Muscle of leg (tissue), 16 donors: ENCODE measurements at places on chromosomes 5 and 9. TPM values are rescaled to one million over a fixed set of nuclear protein-coding genes. Genes with fewer than 3 reads are reported as not detected.

CHSY3 gene
- total RNA-seq: 6.3 TPM

CYLC2 gene
- not detected for total RNA-seq

POU5F2 gene
- total RNA-seq: 0.89 TPM

GZMA gene
- total RNA-seq: 0.75 TPM

PAEP gene
- not detected for total RNA-seq

HAUS6 gene
- 10.9 TPM for total RNA-seq

TPRN gene
- 4.6 TPM for total RNA-seq

IQGAP2 gene
- 17.2 TPM for total RNA-seq

CCDC152 gene
- 1.3 TPM for total RNA-seq

IRX2 gene
- 0.18 TPM for total RNA-seq

SLC36A3 gene
- not detected for total RNA-seq

GALNT12 gene
- total RNA-seq: 2.7 TPM

CCL27 gene
- total RNA-seq: 0.31 TPM

- peaks cover 19% of the 10 kb centered on the region for H3K4me1 ChIP-seq
- H3K27ac ChIP-seq: no peak overlapping the region
- peaks cover 26% of the 10 kb centered on the region for H3K27me3 ChIP-seq
- H3K36me3 ChIP-seq: no peaks in the 10 kb centered on the region
- H3K4me3 ChIP-seq: no peak overlapping the region
Measured at GRCh38 chr5:180641566-180641900, 7.9 kb downstream of the FLT4 start.

- H3K27me3 ChIP-seq: peaks cover 34% of the 10 kb centered on the region
- H3K36me3 ChIP-seq: no peaks in the 10 kb centered on the region
- H3K27ac ChIP-seq: peak overlapping the region; percentile 17
- peaks cover 22% of the 10 kb centered on the region for H3K4me1 ChIP-seq
- peak overlapping the region; percentile 68 for H3K4me3 ChIP-seq
- DNase-seq: no peak
Measured at GRCh38 chr9:114503522-114504340, 1.5 kb downstream of the WHRN start.

- no peaks in the 10 kb centered on the region for H3K27me3 ChIP-seq
- DNase-seq: no peak
- no peaks in the 10 kb centered on the region for H3K36me3 ChIP-seq
- peaks cover 29% of the 10 kb centered on the region for H3K4me1 ChIP-seq
Measured at GRCh38 chr9:91098203-91098850, 263.4 kb downstream of the AUH start.

DNA sequence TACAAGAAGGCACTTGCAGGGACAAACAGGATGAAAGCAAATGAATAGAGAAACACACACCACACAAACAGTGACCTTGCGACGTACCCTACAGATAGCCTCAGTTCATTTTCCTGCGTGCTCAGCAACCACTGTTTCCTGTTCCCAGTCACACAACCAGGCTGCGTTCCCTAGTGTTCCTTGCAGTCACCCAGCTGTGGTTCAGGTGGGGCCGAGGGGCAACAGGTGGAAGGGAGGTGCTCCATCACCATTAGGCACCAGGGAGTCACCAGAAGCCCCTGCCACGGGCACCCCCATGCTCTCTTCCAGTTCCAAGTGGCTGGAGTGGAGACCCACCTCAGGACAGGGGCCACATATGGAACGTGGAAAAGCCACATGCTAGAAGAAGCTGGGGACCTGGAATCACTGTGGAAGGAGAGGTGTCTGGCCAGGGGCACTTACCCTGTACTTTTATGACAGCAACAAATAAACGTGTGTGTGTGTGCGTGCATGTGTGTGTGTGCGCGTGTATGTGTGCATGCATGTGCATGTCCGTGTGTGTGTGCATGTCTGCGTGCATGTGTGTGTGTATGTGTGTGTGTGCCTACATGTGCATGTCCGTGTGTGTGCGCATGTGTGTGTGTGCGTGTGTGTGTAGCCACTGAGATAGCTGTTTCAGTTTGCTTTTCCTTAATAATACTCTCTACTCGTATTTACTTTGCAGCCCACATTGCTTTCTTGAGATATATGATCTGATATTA lies 18.8 kb upstream of the FCN2 start:
- H3K4me1 ChIP-seq: peaks cover 9% of the 10 kb centered on the region
- no peak for DNase-seq
- no peak overlapping the region for H3K4me3 ChIP-seq
- H3K36me3 ChIP-seq: no peaks in the 10 kb centered on the region

- peaks cover 27% of the 10 kb centered on the region for H3K36me3 ChIP-seq
- H3K27ac ChIP-seq: no peak overlapping the region
- peaks cover 6% of the 10 kb centered on the region for H3K4me1 ChIP-seq
- no peak for DNase-seq
- no peaks in the 10 kb centered on the region for H3K27me3 ChIP-seq
Measured at GRCh38 chr9:135850737-135851136, 56.6 kb downstream of the CAMSAP1 start.

- no peaks in the 10 kb centered on the region for H3K4me1 ChIP-seq
- no peak overlapping the region for H3K27ac ChIP-seq
- H3K4me3 ChIP-seq: no peak overlapping the region
- H3K36me3 ChIP-seq: no peaks in the 10 kb centered on the region
- H3K27me3 ChIP-seq: no peaks in the 10 kb centered on the region
- DNase-seq: no peak
Measured at GRCh38 chr9:85212887-85213286, 528.9 kb downstream of the AGTPBP1 start.

- H3K4me3 ChIP-seq: peak overlapping the region; percentile 59
- H3K27ac ChIP-seq: peak overlapping the region; percentile 98
- H3K36me3 ChIP-seq: peaks cover 36% of the 10 kb centered on the region
- no peaks in the 10 kb centered on the region for H3K27me3 ChIP-seq
- peak; percentile 47 for DNase-seq
Measured at GRCh38 chr5:139481580-139482049, 943 bp downstream of the STING1 start.

GRCh38 chr5:148156609-148157008 lies 11.7 kb upstream of the SPINK14 start:
- no peak for DNase-seq
- H3K36me3 ChIP-seq: no peaks in the 10 kb centered on the region
- no peak overlapping the region for H3K4me3 ChIP-seq
- no peaks in the 10 kb centered on the region for H3K4me1 ChIP-seq
- no peaks in the 10 kb centered on the region for H3K27me3 ChIP-seq

GRCh38 chr5:1048861-1049838 lies 40.5 kb downstream of the NKD2 start:
- no peak overlapping the region for H3K4me3 ChIP-seq
- H3K36me3 ChIP-seq: peaks cover 14% of the 10 kb centered on the region
- DNase-seq: no peak
- H3K27ac ChIP-seq: no peak overlapping the region

- H3K4me3 ChIP-seq: no peak overlapping the region
- peak; percentile 36 for DNase-seq
- no peaks in the 10 kb centered on the region for H3K36me3 ChIP-seq
- H3K27ac ChIP-seq: no peak overlapping the region
Measured at GRCh38 chr5:83744821-83745220, 24.2 kb upstream of the HAPLN1 start.

- DNase-seq: peak; percentile 32
- no peaks in the 10 kb centered on the region for H3K27me3 ChIP-seq
- no peak overlapping the region for H3K27ac ChIP-seq
- H3K4me1 ChIP-seq: no peaks in the 10 kb centered on the region
- no peak overlapping the region for H3K4me3 ChIP-seq
Measured at GRCh38 chr5:42005561-42006153, 80.6 kb downstream of the FBXO4 start.

DNA sequence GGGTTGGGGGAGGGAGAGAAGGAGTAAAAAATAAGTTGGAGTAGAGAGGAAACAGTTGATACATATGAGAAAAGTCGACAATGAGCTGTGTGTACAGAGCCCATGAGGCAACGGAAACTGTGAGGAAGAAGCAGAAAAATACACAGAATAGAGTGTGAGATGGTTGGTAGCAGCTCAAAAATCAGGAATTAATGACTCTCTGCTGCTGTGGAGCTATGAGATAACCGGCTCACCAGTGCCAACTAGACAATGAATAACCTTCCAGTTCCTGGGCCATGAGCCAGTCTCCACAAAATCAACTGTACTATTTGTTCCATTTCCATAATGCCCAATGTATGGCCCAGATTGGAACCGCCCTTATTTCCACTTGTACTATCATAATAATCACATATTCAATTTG lies 53.1 kb upstream of the NREP start:
- DNase-seq: peak; percentile 36
- no peaks in the 10 kb centered on the region for H3K36me3 ChIP-seq
- H3K4me1 ChIP-seq: no peaks in the 10 kb centered on the region
- no peak overlapping the region for H3K4me3 ChIP-seq

DNA sequence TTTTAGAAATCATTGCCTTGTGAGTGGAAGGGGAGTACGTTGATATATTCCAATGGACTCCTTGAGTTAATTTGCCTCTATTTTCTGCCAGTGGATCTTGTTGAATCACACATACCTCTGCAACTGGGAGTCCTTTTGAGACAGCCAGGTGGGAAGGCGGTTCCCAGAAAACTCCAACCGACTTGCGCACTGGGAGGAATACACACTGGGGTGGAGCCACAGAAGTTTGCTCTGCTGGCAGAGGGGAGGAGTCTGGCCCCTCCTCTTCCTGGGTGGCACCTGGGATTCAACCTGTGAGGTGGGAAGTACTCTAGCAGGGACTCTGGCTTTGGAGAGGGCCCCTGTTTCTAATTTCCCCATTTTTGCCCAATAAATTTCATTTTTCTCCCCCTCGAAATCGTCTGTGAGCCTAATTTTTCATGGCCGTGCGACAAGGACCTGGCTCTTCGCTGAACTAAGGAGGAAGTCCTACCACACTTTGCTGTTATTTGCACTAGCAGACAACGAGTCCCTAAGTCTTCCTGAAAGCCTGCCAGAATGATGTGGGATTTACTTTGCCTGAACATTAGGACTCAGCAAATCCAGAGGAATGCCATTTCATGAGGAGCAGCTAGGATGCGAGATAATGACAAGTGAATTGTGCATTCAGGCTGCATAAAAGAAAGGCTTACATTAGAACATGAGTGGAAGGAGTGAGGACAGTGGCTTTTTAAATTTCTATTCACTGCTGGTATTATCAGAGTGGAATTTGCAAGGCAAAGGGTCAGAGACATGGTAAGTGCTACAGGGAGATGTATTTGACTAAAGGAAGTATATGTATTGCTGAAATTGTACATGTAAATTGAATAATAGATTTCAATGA lies 67.2 kb downstream of the PRLR start:
- no peak for DNase-seq
- no peak overlapping the region for H3K4me3 ChIP-seq
- no peaks in the 10 kb centered on the region for H3K27me3 ChIP-seq
- H3K27ac ChIP-seq: no peak overlapping the region
- no peaks in the 10 kb centered on the region for H3K36me3 ChIP-seq
- H3K4me1 ChIP-seq: no peaks in the 10 kb centered on the region

DNA sequence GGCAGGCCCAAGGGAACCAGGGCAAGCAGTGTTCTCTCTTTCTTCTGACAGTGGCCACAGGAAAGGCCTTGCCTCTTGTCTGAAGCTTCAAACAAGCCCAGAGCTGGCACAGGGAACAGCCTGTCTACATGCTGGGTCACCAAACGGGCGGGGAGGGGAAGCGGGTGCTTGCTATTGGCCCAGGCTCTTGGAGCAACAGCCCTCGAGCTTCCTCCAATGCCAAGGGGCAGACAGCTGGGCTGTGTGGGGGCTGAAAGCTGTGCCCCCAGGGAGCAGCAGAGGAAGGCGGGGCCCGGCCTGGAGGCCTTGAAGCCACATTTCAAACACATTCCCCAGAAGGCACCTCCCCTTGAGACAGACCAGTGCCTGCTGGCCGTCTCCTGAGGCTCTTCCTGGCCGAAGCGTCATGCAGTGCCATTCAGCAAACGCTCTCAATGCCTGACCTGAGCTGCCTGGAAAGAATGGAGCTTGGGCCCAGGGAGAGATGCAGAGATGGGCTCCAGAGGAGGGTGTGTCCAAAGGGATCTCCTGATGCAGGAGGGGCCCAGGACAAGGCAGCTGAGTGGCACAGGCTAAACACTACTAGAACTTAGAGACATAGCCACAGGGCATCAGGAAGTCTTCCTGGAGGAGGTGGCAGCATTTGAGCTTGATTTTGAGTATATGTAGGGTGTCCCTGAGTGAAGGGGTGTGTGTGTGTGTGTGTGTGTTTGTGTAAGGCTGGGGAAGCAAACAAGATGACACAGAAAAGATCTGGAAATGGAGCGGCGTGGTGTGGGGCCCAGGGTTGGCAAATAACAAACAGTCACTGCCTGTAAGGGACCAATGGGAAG lies 2.5 kb downstream of the FIBCD1 start:
- H3K4me1 ChIP-seq: peaks cover 33% of the 10 kb centered on the region
- no peaks in the 10 kb centered on the region for H3K36me3 ChIP-seq
- no peak overlapping the region for H3K4me3 ChIP-seq
- H3K27ac ChIP-seq: no peak overlapping the region

DNA sequence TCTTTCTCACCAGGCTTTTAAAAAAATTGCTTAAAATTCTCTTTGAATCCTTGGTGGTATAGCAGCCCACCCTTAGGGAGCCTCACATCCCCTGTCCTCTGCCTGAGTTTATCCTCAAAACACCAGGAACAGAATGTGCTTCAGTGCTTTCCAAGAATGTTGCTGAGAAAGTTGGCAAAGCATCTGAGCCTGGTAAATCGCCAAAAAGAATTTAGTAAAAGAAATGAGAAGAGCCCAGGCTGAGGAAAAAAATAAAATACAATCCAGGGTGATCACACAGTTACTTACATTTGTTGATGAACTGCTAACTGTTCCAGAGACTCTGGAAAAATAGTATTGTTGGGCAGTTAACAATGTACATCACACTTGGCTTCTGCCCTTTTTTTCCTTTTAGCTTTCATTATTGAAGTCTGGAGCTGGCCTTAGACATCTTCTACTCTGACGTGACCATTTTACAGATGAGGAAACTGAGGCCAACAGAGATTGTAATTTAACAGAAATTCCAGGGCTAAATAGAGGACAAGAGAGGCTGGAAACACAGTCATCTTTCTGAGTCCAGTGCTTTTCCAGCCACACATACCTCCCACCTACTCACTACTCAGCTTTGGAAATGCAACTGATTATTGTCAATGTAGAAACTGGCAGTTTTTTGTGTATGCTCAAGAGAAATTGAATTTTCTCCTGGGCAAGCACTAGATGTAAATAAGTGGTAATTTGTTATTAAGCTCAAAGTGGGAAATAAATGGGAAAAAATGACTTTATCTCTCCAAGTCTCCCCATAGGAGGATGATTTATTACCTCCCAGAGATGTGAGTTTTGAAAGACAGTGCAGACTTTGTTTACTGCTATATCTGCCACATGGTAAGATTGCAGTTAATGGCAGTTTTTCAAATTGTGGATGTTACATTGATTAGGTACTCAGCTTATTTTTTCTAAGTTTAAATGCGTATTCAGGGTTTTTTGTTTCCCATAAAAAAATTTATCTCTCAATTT lies 86.7 kb upstream of the ALDH1A1 start:
- H3K4me1 ChIP-seq: peaks cover 5% of the 10 kb centered on the region
- no peaks in the 10 kb centered on the region for H3K27me3 ChIP-seq
- peak; percentile 97 for DNase-seq
- H3K27ac ChIP-seq: peak overlapping the region; percentile 55
- no peak overlapping the region for H3K4me3 ChIP-seq

DNA sequence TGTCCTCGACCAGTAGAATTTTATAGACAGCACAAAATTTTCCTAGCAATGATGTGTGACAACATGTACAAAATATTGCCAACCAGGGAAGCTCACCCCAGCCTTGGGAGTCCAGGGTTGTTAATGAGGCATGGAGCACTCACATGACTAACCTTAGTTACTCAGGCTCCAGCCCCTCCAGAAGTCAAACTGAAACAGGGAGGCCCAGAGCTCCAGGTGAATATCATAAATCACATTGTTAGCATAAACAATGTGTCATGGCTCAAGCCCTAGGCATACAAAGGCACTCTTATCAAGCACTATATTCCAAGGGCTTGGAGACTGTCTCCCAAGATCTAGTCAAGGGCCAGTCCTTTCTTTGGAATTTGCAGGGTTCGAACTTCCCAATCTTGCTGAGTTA lies 44.4 kb downstream of the TNFAIP8 start:
- H3K27me3 ChIP-seq: no peaks in the 10 kb centered on the region
- H3K27ac ChIP-seq: no peak overlapping the region
- no peak for DNase-seq
- H3K36me3 ChIP-seq: no peaks in the 10 kb centered on the region
- H3K4me1 ChIP-seq: peaks cover 2% of the 10 kb centered on the region
